ENCODE measurements at places on chromosomes 3 and 15.

DNA sequence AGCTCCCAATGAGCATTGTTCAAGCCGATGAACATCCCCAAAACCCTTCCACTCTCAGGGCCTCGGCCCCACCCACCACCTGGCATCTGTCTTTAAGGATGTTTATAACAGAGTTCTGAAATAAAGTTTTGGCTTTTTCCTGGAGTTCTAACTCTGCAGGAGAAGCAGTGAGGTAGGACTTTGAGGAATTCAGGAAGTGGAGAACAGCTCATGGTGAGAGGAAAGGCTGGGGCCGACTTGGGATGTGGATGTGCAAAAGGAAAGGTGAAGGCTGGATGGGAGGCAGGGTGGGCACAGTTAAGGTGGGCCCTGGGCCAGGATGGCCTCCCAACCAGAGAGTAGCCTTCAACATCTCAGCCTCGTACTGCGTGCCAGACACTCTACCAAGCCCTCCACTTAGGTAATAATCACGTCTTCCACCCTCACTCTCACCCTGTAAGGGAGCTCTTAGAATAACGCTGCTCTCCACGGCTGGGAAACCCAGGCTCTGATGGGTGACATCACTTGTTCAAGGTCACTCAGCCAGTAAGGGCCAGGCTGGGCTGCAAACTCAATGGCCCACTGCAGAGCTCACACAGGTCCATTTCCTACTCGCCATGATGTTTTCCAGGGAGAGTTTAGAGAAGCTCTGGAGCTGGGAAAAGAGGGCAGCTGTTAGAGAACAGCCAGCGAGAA is 28.5 kb downstream of the LIPC start:
- DNase-seq, result no peak

DNA sequence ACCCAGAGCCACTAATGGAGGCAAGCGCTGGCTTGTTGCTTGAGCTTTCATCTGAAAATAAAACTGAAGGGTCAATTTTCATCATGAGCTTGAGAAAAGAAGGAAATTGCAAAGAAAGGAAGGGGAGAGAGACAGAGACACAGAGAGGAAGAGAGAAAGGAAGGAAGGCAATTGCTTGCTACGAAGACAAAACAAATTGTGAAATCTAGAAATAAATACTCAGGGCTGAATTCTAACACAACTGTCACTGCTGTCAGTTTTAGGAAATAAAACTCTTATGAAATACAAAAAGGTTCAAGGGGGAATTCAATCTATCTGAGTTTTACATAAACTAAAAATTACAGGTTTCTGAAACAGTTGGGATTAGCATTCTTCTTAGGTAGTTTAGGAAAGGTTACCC is 36.7 kb downstream of the FOXP1 start:
- no peak for DNase-seq

DNA sequence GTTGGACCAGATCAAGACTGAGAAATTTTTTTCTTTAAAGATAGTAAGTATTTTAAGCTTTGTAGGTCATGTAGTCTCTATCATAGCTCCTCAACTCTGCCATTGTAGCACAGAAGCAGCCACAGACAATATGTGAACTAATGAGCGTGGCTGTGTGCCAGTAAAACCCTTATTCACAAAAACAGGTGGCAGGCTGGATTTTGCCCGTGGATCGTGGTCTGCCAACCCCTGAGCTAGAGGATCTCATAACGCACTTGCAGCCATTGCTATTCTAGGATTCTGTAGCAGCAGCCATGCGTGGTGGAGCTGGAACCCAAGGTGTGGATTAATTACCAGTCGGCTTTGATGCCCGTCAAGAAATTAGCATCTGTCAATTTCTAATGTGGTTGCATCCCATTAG is 68.7 kb upstream of the PLXNA1 start:
- no peak for DNase-seq

- DNase-seq, result no peak
Observed at GRCh38 chr15:60407415-60407805, 9.6 kb upstream of the ANXA2 start.
